ENCODE measurements at places on chromosomes 6 and 20.

GRCh38 chr6:143260857-143261256 lies 189.6 kb downstream of the ADAT2 start:
- peak; percentile 66 for DNase-seq

GRCh38 chr6:126376682-126377081 lies 36.8 kb downstream of the CENPW start:
- no peak for DNase-seq

DNA sequence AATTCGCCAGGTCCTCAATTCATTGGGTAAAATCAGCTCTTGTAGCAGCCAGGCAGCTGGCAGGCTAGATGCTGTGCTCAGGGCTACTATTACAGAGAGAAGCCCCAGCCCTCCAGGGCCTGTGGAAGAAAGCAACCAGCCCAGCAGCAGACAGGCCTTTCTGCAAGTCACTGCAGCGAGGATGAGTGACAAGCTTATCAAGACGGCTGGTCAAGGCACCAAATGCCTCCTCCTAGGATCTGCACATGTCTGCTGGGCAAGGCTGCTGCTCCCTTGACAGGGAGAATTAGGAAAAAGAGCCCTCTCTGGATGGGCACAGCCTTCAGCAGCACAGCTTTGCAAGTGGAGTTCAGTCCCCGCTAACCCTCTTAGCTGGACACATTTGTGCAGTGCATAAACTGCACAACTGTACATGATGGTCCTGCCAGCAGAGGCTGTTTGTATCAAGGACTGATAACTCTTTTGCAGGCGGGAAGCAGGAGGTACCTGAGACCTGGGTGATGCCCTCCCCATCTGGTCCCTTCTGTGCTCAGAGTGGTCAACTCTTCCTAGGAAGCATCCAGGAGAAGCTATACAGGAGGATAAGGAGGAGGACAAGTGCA lies 89.9 kb downstream of the CDC5L start:
- DNase-seq, result no peak

DNA sequence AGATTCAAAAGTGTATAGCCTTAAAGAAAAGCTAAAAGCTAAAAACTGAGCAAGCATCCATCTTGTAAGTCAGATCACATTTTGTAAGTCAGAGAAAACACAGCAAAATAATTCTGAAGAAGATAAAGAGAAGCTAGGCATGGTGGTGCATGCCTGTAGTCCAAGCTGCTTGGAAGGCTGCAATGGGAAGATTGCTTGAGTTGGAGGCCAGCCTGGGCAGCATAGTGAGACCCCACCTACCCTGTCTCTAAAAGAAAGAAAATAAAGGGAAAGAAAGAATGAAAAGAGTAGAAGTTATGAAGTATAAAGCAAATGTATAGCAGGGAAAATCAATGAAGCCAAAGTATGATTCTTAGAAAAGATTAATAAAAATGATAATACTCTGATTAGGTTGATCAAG lies 20.5 kb upstream of the PKIG start:
- no peak for DNase-seq

GRCh38 chr20:57583289-57584257 lies 22.7 kb downstream of the PCK1 start:
- DNase-seq, result no peak
